ENCODE measurements at places on chromosomes 2 and 18. TPM values are rescaled to one million over a fixed set of nuclear protein-coding genes. Genes with fewer than 3 reads are reported as not detected.

- DNase-seq, result no peak
Measured at GRCh38 chr2:86275384-86275799, 62.0 kb downstream of the REEP1 start.

GRCh38 chr2:235914756-235915155 lies 253.4 kb downstream of the GBX2 start:
- DNase-seq, result no peak

- peak; percentile 46 for DNase-seq
Measured at GRCh38 chr18:25345081-25345866, 6.7 kb downstream of the ZNF521 start.

GRCh38 chr2:53575721-53576124 lies 191.9 kb upstream of the CHAC2 start:
- peak; percentile 37 for DNase-seq

FER1L5 gene
- under 0.01 TPM for total RNA-seq

PRPF40A gene
- total RNA-seq, result 113 TPM

PLEKHB2 gene
- 74.4 TPM for total RNA-seq

DNA sequence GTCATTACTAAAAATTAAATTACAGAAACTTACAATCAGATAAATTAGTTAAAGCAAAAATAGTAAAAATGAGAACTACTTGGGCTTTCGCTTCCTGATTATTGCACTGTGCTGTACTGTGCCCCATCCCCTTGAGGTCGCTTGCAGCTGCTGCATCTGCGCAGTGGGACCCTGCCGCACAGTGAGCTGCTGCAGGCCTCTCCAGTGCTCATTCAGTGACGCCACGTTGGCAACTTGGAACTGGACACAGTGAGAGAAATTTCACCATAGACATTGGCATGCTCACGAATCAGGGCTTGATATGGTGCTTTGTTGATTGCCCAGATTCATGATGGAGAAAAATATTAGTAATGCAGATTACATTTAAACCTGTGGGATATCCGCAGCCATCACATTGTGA lies 290.8 kb upstream of the MYT1L start:
- DNase-seq, result no peak

STAM2 gene
- 41.2 TPM for total RNA-seq

- no peak for DNase-seq
Measured at GRCh38 chr2:239315308-239315707, 85.5 kb downstream of the HDAC4 start.

ZEB2 gene
- 161 TPM for total RNA-seq

DNA sequence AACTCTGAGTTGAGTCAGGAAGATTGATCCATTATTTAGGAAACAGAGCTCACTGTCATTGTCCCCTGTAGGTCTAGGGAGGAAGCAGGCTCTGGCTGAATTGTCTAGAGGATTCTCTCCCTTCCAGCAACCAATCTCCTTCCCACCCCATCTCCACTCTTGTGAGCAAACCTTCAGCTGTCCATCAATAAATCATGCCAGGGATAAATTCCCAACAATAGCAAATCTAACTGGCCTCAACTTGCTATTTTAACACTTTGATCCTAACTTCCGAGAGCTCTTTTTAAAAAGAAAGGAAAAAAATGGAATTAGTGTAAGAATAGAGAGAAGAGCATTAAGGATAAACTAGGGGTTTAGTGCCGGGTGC lies 53.5 kb downstream of the ATP8B1 start:
- no peak for DNase-seq
